ENCODE measurements at places on chromosomes 5 and 9.

- peak; percentile 35 for DNase-seq
Measured at GRCh38 chr9:87699835-87700234, 26.1 kb upstream of the CTSL start.

DNA sequence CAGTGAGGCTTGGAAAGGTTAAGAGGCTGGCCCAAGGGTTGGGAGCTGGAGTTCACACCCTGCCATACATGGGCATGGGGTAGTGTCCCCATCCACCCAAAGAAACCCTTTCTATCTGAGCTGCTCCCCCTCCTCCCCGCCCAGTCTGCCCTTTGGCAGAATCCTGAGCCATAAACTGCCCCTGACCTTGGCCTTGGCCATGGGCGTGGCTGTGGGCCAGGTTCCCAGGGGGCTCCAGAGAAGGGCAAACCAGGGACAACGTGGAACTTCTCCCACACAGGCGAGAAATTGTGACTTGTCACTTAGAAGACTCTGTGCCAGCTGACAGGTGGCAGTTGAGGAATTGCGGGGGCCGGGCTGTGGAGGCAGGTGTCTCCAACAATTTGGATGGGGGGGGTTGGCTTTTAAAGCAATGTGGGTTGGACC, 4.8 kb downstream of the FAM78A start:
- DNase-seq, result no peak

GRCh38 chr9:86664603-86665002, 282.7 kb downstream of the GAS1 start:
- no peak for DNase-seq

DNA sequence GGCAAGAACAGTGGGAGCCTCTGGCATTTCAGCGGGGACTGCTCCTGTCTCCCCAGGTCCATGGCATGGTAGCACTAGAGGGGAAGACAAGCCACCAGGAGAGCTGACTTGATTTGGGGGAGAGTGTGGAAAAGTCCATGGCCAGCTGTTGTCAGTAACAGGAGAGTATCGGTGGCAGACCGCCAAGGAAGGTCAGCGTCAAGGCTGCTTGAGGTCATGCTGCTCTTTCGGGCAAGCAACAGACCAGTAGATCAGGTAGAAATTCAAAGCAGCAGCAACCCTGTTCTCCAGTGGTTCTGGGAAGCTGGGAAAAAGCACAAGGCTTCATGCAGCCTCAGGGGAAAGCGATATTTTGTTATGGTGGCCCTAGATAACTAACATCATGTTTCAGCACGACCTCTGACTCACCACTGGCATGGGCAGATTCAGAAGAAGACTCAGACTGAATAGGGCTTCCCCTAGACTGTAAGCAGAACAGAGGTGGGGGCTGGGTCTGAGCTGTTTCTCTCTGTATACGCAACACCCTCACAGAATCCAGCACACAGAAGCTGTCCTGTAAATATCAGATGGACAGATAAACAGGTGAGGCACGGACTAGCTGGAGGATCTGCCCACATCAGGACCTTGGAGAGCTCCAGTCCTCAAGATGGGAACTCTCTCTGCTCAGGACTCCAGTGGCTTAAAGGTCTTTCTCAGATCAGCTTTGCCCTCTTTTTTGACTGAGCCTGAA, 35.2 kb upstream of the PLEKHG4B start:
- DNase-seq, result peak; percentile 43

- DNase-seq, result no peak
Measured at GRCh38 chr9:71941998-71942567, 30.6 kb downstream of the C9orf85 start.
